Transverse colon (tissue), 4 donors: ENCODE measurements at places on chromosomes 5 and 9. TPM values are rescaled to one million over a fixed set of nuclear protein-coding genes. Genes with fewer than 3 reads are reported as not detected.
A peak's percentile ranks its signal among the peaks of the same experiment; 100 is the strongest.

XRCC4 gene
- total RNA-seq = 0.60 TPM

DBH gene
- total RNA-seq = not detected

EMB gene
- total RNA-seq = 5.1 TPM

- no peak overlapping the region for H3K4me3 ChIP-seq
- H3K27ac ChIP-seq = no peak overlapping the region
- peaks cover 25% of the 10 kb centered on the region for H3K4me1 ChIP-seq
- no peaks in the 10 kb centered on the region for H3K27me3 ChIP-seq
- H3K36me3 ChIP-seq = no peaks in the 10 kb centered on the region
Observed at GRCh38 chr9:100084734-100085133, 14.1 kb downstream of the ERP44 start.

- H3K4me3 ChIP-seq = no peak overlapping the region
- H3K27me3 ChIP-seq = no peaks in the 10 kb centered on the region
- DNase-seq = no peak
- H3K36me3 ChIP-seq = no peaks in the 10 kb centered on the region
- H3K4me1 ChIP-seq = no peaks in the 10 kb centered on the region
Observed at GRCh38 chr5:98042961-98043360, 730.5 kb upstream of the RGMB start.

GRCh38 chr5:129773376-129773775, 25.5 kb downstream of the MINAR2 start:
- no peaks in the 10 kb centered on the region for H3K27me3 ChIP-seq
- no peak overlapping the region for H3K4me3 ChIP-seq
- DNase-seq = no peak
- H3K27ac ChIP-seq = no peak overlapping the region

CER1 gene
- total RNA-seq = 0.48 TPM

AJM1 gene
- 26.5 TPM for total RNA-seq

DNA sequence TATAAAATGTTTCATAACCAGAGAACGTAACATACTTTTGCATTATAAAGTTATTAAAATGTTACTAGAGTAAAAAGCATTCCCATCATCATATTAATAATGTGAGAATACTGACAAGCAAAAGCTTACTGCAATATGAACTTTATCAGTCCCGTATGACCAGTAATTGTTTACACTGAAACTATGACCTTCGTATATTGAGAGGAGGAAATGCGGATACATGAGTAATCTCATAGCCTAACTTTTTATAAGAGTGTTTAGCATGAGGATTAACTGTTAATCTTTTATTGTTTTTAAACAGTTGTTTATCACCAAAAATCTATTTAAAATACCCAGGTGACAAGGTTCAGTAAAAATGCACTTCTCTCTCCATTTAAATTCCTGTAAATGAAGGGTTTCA, 272.4 kb downstream of the SLF1 start:
- H3K27ac ChIP-seq = no peak overlapping the region
- H3K4me3 ChIP-seq = no peak overlapping the region
- H3K27me3 ChIP-seq = no peaks in the 10 kb centered on the region
- DNase-seq = no peak
- no peaks in the 10 kb centered on the region for H3K36me3 ChIP-seq
- H3K4me1 ChIP-seq = no peaks in the 10 kb centered on the region

GRCh38 chr5:96522635-96523355, 89.7 kb upstream of the PCSK1 start:
- H3K36me3 ChIP-seq = no peaks in the 10 kb centered on the region
- H3K4me1 ChIP-seq = no peaks in the 10 kb centered on the region

DNA sequence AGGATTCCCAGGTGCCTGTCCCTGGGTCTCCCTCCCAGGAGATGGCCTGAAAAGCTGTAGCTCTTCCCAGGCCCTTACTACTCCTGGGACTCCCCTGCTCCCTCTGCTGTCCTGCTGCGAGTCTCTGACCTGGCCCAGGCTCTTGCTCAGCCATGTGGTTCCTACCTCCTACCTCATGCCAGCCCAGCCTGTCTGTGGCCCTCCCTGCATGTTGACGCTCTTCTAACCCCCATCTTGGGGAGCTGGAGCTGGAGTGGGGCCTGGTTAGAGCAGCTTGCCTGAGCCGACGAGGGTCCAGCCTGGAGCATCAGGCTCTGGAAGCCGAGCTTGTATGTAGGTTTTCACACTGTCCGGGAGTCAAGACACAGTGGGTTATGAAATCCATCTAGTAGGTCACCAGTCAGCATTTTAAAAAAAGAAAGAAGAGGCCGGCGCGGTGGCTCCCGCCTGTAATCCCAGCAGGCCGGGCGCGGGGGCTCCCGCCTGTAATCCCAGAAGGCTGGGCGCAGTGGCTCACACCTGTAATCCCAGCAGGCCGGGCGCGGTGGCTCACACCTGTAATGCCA, 244.4 kb downstream of the FANCC start:
- peaks cover 65% of the 10 kb centered on the region for H3K4me1 ChIP-seq
- H3K27me3 ChIP-seq = no peaks in the 10 kb centered on the region
- DNase-seq = no peak
- H3K36me3 ChIP-seq = no peaks in the 10 kb centered on the region
- no peak overlapping the region for H3K4me3 ChIP-seq
- peak overlapping the region; percentile 33 for H3K27ac ChIP-seq

DNA sequence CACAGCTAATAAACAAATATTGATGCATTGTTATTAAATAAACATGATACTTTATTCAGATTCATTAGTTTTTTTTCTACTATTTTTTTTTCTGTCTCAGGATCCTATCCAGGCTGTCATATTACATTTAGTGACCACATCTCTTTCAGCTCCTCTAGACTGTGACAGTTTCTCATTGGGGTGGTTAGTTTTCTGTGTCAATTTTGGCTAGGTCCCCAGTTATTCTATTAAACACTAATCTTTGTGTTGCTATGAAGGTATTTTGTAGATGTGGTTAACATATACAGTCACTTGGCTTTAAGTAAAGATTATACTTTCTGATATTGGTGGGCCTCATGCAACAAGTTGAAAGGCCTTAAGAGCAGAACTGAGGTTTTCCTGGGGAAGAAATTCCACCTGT, 563.0 kb downstream of the LRRC70 start:
- H3K27me3 ChIP-seq = no peaks in the 10 kb centered on the region
- no peaks in the 10 kb centered on the region for H3K36me3 ChIP-seq
- H3K4me1 ChIP-seq = no peaks in the 10 kb centered on the region

PGM5 gene
- total RNA-seq = 78.2 TPM

GRCh38 chr9:108727580-108728111, 128.1 kb downstream of the ACTL7B start:
- H3K27me3 ChIP-seq = no peaks in the 10 kb centered on the region
- no peaks in the 10 kb centered on the region for H3K4me1 ChIP-seq
- H3K27ac ChIP-seq = no peak overlapping the region

CDH12 gene
- total RNA-seq = not detected

GRPEL2 gene
- total RNA-seq = 4.4 TPM

- H3K4me1 ChIP-seq = peaks cover 5% of the 10 kb centered on the region
- no peaks in the 10 kb centered on the region for H3K36me3 ChIP-seq
- no peak for DNase-seq
- H3K27me3 ChIP-seq = no peaks in the 10 kb centered on the region
- no peak overlapping the region for H3K4me3 ChIP-seq
- no peak overlapping the region for H3K27ac ChIP-seq
Observed at GRCh38 chr9:121206516-121207370, 5.1 kb upstream of the RAB14 start.

CCL27 gene
- not detected for total RNA-seq

- H3K36me3 ChIP-seq = no peaks in the 10 kb centered on the region
- H3K27me3 ChIP-seq = peaks cover 80% of the 10 kb centered on the region
- DNase-seq = no peak
- H3K27ac ChIP-seq = no peak overlapping the region
Observed at GRCh38 chr5:154493274-154493673, 15.2 kb upstream of the HAND1 start.

- no peaks in the 10 kb centered on the region for H3K36me3 ChIP-seq
- H3K4me1 ChIP-seq = no peaks in the 10 kb centered on the region
- H3K27ac ChIP-seq = no peak overlapping the region
- H3K4me3 ChIP-seq = no peak overlapping the region
Observed at GRCh38 chr5:95261437-95262175, 23.3 kb downstream of the MCTP1 start.

SNAPC4 gene
- total RNA-seq = 14.5 TPM

GRCh38 chr5:167720259-167720658, 571.2 kb upstream of the WWC1 start:
- H3K27ac ChIP-seq = no peak overlapping the region
- no peaks in the 10 kb centered on the region for H3K36me3 ChIP-seq
- no peak overlapping the region for H3K4me3 ChIP-seq

DNA sequence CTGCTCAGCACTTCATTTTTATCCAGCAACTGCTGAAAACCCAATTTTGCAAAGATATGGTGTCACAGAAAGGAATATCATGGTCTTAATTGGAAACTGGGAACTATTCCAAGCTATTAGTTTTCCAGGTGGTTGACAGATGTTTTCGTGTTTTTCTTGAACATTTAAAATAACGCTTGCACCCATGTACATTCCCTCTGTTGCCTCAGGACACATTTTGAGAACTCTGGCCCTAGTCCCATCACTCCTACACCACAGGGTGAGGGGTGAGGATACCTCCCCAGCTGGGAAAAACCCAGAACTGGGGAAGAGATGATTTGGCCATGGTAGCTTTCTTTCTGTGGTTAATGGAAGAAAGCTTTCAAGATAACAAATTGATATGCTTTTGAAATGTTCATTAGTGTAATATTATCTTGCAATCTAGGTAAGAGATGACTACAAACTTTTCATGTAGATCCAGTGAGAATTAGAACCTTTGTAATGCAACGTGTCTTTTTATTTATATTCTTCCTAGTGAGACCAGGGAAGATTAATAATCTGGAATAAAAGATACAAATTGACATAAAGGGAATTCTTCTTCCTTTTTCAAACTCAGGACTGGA, 627.0 kb downstream of the RAB3C start:
- H3K4me1 ChIP-seq = peaks cover 9% of the 10 kb centered on the region
- no peak overlapping the region for H3K27ac ChIP-seq
- H3K4me3 ChIP-seq = no peak overlapping the region
- H3K36me3 ChIP-seq = no peaks in the 10 kb centered on the region

DNA sequence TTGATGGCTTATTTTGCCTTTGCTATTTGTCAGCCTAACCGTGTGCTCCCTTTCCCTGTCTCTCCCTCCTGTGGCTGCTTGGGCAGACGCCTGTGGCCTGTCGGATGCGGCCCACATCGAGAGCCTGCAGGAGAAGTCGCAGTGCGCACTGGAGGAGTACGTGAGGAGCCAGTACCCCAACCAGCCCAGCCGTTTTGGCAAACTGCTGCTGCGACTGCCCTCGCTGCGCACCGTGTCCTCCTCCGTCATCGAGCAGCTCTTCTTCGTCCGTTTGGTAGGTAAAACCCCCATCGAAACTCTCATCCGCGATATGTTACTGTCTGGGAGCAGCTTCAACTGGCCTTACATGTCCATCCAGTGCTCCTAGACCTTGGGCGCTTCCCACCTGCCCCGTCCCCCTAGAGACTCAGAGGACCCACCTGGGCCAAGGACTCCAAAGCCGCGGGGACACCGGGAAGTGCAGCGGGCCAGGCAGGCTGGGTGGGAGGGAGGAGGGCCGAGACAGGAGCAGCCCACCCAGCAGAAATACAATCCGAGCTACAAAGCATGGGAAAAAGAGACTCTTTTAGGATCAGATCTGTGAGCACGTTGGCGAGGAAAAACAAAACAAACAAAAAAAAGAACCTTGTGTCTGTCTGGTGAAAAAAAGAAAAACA, 10.6 kb downstream of the NR2F1 start:
- no peak for DNase-seq
- no peaks in the 10 kb centered on the region for H3K4me1 ChIP-seq
- H3K27ac ChIP-seq = no peak overlapping the region
- H3K36me3 ChIP-seq = no peaks in the 10 kb centered on the region
- H3K27me3 ChIP-seq = peaks cover 97% of the 10 kb centered on the region

DNA sequence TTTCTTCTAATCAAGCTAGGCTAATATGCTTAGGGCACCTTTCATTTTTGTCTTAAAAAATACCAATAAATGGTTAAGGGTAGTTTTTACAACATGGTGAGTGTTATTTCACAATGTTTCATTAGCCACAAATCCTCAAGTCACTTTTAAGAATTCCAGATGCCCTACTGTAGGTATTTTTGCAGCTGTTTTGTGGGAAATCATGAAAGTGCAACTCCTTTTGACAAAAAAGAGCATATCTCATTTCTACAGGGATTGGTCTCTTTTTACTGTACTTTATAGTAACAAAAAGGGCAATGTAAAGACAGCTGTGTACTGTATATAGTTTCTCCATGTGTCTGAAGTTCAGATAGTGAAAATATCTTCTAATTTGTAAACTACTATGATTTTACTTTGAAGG, 28.3 kb upstream of the GAS1 start:
- H3K27ac ChIP-seq = no peak overlapping the region
- no peaks in the 10 kb centered on the region for H3K36me3 ChIP-seq
- no peaks in the 10 kb centered on the region for H3K27me3 ChIP-seq
- H3K4me3 ChIP-seq = no peak overlapping the region
- no peak for DNase-seq

GRCh38 chr5:177432143-177432838, 5.8 kb downstream of the GRK6 start:
- H3K36me3 ChIP-seq = peaks cover 39% of the 10 kb centered on the region
- no peak for DNase-seq
- peak overlapping the region; percentile 95 for H3K27ac ChIP-seq

CCL28 gene
- total RNA-seq = 17.1 TPM

- H3K4me3 ChIP-seq = no peak overlapping the region
- H3K27ac ChIP-seq = no peak overlapping the region
- DNase-seq = no peak
Observed at GRCh38 chr9:90816690-90817089, 15.1 kb downstream of the SYK start.

DNA sequence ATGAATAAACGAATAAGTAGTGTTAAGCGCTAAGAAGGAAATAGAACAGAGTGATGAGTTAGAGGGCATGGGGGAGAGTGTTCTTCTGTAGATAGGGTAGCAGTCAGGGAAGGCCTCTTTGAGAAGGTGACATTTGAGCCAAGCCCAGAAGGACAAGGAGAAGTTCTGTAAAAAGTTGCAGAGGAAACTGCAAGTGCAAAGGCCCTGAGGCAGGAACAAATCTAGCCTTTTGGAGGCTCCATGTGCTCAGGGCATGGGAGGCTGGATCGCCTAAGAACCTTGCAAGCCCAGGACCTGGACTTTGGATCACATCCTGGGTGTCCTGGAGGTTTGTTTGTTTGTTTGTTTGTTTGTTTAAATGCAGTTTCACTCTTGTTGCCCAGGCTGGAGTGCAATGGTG, 8.0 kb downstream of the EIF4E1B start:
- no peak overlapping the region for H3K4me3 ChIP-seq
- H3K27me3 ChIP-seq = peaks cover 16% of the 10 kb centered on the region
- no peak overlapping the region for H3K27ac ChIP-seq
- no peak for DNase-seq
- no peaks in the 10 kb centered on the region for H3K36me3 ChIP-seq
- no peaks in the 10 kb centered on the region for H3K4me1 ChIP-seq

DNA sequence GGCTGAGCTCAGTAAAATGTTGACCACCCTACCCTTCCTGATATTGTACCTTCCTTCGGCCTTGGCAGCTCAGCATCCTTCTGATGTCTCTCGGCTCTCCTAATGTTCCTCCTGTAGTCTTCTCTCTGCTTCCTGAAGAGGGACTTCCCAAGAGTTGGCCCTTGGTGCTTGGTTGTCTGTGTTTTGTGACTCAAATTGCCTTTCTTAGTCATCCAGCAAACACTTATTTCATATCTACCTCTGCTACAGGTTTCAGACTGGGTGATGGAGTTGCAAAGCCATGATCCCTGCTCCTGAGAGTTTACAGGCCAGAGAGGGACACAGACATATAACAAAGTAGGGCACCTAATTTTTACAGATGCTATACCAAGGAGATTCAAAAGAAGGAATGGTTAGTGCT, 70.1 kb downstream of the SV2C start:
- DNase-seq = no peak
- no peaks in the 10 kb centered on the region for H3K4me1 ChIP-seq
- peaks cover 2% of the 10 kb centered on the region for H3K27me3 ChIP-seq
- H3K27ac ChIP-seq = no peak overlapping the region
- no peak overlapping the region for H3K4me3 ChIP-seq

GRCh38 chr9:132044176-132044875, 35.3 kb downstream of the MED27 start:
- no peak for DNase-seq
- no peak overlapping the region for H3K4me3 ChIP-seq
- H3K27me3 ChIP-seq = no peaks in the 10 kb centered on the region
- H3K36me3 ChIP-seq = no peaks in the 10 kb centered on the region
- H3K27ac ChIP-seq = no peak overlapping the region
